Esophagus squamous epithelium (tissue), 5 donors: ENCODE measurements at places on chromosomes 16 and 17.

DNA sequence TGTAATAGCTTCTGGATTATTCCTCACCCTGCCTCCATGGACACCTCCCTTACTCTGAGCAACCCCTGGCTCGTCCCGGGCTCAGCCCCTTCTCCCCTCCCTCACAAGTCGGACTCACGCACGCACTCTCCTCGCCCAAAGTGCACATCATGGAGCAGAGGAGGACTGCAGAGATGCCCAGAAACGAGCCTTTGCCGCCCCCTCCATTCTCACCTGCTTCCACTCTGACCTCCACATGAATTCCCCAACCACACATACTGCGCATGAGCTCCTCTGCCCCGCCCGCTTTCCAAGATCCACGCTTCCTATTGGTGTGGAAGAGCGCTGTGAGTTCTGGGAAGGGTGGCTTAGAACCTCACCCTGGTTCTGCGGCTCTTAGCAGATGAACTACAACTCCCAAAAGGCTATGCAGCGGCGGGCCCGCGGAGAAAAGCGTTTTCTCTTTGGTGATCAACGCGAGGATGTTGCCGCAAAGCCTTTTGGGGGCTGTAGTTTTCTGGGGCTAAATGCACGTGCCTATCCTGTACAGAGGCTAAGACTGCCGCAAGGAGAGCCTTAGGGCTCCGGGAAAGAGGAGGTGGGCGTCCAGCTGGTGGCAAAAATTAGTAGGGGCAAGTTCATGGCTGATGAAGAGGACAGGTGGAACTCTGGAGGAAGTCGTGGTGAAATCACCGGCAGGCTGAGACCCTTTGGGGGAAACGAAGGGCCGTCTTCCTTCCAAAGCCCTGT lies at the start of gene PHB1:
Gene PHB1, minus strand, starts transcription at position 261 of the 729 bp plus-strand sequence. CDS start 1,618 bp downstream, outside the sequence.
- peak within 1 kb of the TSS; percentile 76 for H3K4me3 ChIP-seq
- peak within 1 kb of the TSS; percentile 83 for H3K27ac ChIP-seq
- DNase-seq, result peak; percentile 83
- peaks cover 6% of the 10 kb centered on the region for H3K4me1 ChIP-seq
- no peaks in the 10 kb centered on the region for H3K27me3 ChIP-seq

DNA sequence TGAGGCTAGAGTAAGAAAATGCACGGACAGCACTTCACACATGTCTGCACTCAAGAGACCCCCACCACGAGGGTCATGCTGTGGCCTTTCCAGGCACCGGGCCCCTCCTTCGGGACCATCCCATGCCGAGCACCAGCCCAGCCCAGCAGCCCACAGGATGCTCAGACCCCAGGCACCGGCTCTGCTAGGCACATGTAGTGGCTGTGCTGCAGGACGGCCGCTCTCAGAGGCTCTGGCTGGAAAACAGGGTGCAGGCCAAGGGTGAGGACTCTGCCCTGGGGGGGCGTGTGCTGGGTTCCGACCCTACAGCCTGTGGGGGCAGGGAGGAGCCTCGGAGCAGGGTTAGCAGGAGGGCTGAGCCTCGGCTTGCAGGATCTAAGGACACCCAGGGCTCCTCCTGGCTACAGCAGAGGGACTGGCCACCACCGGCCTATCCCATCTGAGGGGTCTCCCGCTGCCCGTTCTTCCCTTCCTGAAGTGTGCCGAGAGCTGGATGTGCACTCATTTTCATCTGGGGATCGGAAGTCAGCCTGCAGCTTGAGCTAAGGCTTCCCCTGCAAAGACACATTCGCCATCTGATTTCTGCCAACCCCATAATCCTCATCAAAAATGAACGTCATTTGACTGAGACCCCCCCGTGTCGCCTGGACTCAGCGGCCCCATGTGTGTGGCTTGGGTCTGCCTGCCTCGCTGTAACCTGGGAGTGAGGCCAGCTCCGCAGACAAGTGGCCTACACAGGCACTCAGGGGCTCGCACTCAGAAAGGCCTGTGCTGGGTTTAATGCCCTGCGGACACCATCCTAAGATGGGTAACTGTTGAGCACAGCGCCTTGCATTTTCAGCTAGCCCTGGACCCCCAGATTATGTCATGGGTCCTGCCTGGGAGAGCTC lies 293.1 kb upstream of the FOXF1 start:
- H3K27ac ChIP-seq, result no peak overlapping the region
- no peak for DNase-seq
- no peak overlapping the region for H3K4me3 ChIP-seq
- peaks cover 6% of the 10 kb centered on the region for H3K27me3 ChIP-seq

- no peak overlapping the region for H3K27ac ChIP-seq
- H3K36me3 ChIP-seq, result no peaks in the 10 kb centered on the region
- no peaks in the 10 kb centered on the region for H3K27me3 ChIP-seq
Observed at GRCh38 chr16:58485184-58485887, 14.6 kb upstream of the NDRG4 start.

DNA sequence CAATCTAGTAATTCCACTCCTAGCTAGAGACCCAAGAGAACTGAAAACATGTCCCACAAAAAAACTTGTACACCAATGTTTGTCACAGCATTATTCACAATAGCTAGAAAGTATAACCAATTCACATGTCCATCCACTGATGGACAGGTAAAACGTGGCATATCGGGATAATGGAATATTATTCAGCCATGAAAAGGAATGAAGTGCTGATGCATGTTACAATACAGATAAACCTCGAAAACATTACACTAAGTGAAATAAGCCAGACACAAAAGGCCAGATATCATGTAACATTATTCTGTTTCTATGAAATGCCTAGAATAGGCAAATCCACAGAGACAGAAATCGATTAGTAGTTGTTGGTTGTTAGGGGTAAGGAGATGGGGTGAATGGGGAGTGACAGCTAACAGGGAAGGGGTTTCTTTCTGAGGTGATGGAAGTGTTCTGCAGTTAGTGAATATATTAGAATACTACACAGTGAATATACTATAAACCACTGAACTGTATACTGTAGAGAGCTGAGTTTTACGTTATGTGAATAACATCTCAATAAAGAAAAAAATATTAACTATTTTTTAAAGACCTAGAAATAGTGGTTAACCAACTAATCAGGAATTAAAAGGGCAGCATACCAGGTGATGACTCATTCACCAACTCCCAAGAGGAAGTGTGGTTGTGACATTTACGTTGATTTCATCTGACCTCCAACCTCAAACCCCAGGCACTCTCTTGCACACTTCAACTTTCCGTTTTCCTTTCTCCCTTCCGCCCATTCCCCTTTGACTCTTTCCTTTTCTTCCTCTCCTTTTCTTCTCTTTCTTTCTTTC lies 48.6 kb downstream of the GAS7 start:
- no peak for DNase-seq
- H3K27ac ChIP-seq, result no peak overlapping the region
- no peaks in the 10 kb centered on the region for H3K27me3 ChIP-seq
- no peak overlapping the region for H3K4me3 ChIP-seq

- H3K36me3 ChIP-seq, result no peaks in the 10 kb centered on the region
- H3K4me3 ChIP-seq, result no peak overlapping the region
- H3K27me3 ChIP-seq, result no peaks in the 10 kb centered on the region
- no peak for DNase-seq
- peaks cover 13% of the 10 kb centered on the region for H3K4me1 ChIP-seq
Observed at GRCh38 chr17:65228287-65228686, 91.1 kb downstream of the RGS9 start.
